ENCODE measurements at places on chromosomes 16 and 17.

- no peak for DNase-seq
Measured at GRCh38 chr17:50139950-50140885, 10.3 kb upstream of the SAMD14 start.

- no peak for DNase-seq
Measured at GRCh38 chr17:67717192-67717623, 528 bp upstream of the NOL11 start.

- DNase-seq: no peak
Measured at GRCh38 chr16:31780342-31780741, 93.3 kb upstream of the ZNF267 start.

GRCh38 chr17:31525801-31526549 lies 134.5 kb downstream of the RAB11FIP4 start:
- no peak for DNase-seq

DNA sequence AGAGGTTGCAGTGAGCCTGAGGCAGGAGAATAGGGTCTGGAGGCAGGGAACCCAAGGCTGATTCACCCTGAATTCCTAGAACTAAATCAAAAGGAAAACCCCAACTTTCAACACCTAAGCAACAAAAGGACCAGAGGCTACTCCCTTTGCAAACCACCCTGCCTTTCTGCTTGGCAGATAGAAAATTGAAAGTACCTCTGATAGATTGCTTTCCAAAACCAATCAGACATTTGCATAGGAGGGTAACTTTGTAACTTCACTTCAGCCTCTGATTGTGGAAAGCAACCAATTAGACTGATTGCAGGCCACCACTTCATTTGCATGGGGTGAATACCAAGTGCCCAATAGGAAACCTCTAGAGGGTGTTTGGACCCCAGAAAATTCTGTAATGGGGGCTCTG lies 10.9 kb upstream of the TMEM98 start:
- DNase-seq: no peak

- DNase-seq: no peak
Measured at GRCh38 chr17:30534938-30535921, 58.0 kb downstream of the GOSR1 start.

DNA sequence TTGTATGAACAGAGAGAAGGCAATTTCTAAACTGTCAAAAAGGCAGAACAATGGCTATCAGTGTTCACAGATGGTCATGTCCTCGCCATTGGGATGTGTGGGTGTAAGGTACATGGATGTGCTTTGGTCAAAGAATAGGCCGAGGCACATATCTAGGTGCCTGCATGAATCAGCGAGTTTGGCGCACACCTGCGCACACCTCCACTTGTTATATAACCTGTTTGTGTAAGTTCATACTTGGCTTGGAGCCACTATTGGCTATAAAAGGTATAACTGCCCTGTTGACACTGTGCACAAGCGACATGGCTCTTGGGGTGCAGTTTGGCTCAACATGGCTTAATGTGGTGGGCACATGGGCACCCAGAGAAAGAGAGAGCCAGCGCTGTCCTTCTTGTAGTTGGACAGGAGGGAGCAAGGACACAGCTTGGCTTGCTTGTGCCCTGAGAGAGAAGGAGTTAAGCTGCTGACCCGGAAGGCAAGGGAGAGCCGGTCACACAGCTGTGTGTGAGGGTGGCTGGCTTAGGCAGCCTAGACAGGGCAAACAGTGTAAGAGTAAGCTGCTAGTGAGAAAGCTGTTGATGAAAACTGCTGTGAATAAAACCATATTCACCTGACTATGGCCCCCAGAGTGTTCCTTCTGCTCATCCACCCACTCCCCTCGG lies 499.1 kb downstream of the KCNJ2 start:
- DNase-seq: no peak

- DNase-seq: no peak
Measured at GRCh38 chr16:4947722-4948503, 10.2 kb upstream of the SEC14L5 start.

DNA sequence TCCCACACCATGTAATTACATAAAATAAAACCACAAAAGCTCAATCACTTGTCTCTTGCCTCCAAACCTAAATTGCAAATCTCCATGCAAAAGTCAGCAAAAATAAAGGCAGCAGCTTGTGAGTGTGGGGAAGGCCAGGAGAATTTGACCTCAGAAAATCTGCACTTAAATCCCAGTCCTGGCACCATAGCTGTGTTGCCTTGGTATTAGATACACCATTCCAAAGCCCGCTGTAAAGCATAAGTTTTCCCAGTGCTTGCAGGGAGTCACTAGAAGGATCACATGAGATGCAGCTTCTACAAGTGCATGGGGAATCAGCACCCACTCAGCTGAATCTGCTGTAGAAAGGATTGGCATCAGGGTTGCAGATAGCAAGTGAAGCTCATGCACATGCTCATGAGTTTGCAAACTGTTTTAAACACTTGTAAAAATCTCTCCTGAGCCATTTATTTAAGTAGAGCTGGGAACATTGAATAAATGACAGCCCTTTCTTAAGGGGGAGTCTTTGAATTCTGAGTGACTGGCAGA lies 495.0 kb upstream of the HSBP1 start:
- DNase-seq: no peak

DNA sequence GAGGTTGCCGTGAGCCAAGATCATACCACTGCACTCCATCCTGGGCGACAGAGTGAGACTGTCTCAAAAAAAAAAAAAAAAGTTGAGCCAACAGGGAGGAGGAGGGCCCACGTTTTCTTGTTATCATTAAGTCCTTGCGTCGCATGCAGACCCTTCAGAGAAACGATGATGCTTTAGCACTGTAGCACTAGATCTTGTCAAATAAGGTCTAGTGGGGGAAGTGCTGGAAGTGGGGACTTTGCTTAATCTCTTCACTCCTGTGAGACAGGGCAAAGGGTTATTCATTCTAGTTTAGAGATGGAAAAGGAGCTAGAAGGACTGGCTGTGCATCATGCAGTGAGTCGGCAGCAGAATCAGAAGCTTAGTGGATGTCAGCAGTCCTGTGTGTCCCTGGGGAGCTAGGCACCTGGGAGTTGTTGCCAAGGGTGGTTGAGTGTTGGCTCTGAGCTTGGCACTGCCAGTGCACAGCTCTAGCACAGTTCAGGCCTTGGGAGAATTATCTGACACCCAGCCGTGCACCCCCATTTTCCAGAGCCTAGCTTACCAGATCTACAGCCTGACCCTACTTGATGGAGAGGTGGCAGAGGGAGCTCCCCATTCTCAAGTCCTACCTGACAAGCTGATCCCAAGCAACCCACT lies 33.4 kb upstream of the TBX2 start:
- no peak for DNase-seq

- no peak for DNase-seq
Measured at GRCh38 chr17:52420555-52421078, 262.1 kb upstream of the CA10 start.

- DNase-seq: no peak
Measured at GRCh38 chr16:9139965-9140364, 48.5 kb downstream of the HAPSTR1 start.

- no peak for DNase-seq
Measured at GRCh38 chr17:19359151-19359550, 3.4 kb downstream of the B9D1 start.

- DNase-seq: no peak
Measured at GRCh38 chr17:4167786-4168185, 24.8 kb downstream of the CYB5D2 start.

- DNase-seq: no peak
Measured at GRCh38 chr17:77002103-77003045, 134.2 kb downstream of the MGAT5B start.

DNA sequence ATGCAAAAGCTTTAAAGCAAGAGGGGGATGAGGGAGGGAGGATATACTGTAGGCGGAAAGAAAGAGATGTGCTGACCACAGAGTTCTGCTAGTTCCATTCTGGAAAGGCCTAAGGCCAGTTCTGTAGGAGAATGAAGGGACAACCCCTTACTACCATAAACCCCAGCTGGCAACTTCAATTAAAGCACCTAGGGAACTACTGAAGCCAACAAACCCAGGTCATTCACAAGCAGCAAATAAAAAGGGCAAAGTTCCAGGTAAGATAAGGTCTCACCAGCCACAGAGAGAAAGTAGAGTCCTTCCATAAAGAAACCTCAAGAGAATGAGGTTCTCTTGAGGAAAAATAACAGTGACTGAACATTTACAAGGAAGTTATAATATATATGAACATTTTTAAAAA lies 12.8 kb downstream of the TERF2 start:
- no peak for DNase-seq

- DNase-seq: no peak
Measured at GRCh38 chr16:1188432-1189189, 35.7 kb downstream of the CACNA1H start.

GRCh38 chr17:33012522-33013033 lies 20.9 kb downstream of the SPACA3 start:
- no peak for DNase-seq

DNA sequence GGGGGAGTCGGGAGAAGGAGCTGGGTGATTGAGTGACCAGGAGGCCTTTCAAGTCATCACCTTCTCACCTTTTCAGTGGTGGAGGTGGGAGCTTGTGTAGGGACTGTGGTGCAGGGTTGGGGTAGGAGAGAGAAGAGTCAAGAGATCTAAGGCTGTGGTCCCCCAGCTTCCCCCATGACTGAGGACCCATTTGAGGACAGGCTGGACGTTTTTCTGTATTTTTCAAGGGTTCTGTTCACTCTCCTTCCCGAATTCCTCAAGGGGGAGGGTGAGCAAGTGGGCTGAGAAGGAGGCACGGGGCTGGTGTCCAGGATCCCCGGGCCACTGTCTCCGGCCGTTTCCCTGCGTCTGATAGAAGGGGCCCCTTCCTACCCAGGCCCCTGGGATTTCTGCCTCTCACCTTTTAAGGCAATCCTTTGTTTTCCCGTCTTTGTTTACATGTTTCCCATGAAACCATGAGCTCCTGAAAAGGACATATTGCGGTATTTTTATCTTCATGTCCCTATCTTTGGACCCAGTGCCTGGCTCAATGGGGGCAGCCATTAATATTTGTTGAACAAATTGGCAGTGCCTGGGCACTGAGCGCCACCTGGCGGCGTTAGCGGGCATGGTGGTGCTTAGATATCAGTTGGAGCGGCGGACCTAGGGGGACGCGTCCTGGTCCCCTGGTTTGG lies 9.2 kb upstream of the CD300A start:
- DNase-seq: no peak

GRCh38 chr17:44808156-44808555 lies 21.9 kb downstream of the GJC1 start:
- no peak for DNase-seq

DNA sequence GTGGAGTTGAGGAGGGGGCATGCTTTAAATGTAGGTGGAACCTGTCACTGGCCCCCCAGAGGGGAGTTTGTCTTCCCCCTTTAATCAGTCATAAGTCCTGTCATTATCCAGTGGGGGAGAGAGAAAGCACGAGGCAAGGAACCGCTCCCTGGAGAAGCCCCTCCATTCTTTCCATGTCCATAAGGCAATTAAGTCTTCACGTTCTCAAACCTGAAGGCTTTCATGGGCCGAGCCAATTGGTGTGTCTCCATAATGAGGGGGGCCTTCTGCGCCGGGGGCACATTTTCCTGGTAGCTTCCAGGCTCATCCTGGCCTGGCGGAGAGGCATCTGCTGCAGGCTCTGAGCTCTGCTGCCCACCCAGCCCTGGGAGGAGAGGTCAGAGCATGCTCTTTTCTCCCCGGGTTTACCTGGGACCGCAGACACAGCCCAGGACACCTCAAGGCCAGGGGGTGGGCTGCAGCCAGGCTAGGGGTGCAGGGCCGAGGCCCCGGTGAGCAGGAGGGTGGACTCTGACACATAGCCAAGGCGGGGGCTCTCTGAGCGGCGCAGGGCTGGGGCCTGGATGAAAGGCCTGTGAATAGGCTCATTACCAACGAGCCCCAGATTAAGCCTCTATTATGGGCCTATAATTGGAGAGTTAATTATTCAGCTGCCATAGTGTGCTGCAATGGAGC lies 42.5 kb downstream of the C16orf78 start:
- DNase-seq: no peak

DNA sequence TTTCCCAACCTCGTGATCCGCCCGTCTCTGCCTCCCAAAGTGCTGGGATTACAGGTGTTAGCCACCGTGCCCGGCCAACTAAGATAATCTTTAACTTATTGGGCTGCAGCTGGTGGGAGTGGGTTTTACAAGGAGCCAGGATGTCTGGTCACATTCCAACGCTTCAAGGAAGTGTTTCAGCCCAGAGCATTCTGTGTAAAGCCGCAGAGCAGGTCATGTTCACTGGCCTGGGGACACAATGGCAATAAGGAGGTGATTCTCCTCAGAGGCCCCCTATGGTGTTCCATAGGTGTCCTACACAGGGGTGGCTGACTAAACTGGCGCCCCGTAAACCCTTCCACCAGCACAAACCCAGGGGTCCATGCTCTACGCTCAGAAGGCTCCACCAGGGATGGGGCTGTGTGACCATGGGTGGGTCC lies 1.2 kb downstream of the QPRT start:
- DNase-seq: no peak

DNA sequence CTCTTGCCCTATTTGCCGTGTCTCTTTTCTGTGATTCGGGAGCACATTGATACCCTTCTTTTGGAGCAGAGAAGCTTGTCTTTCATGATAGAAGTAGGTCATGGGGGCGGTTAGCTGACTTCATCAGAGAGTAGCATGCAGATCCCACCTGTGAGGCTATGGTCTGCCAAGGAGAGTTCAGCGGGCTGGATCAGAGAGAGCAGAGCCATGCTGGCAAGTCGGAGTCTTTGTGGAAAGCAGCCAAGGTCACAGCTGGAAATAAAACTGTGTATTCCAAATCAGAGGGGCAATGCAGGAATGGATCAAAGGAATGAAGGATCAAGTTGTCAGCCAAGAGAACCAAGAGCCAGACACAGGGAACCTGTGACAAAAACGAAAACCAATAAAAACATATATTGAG lies 595.9 kb downstream of the WWOX start:
- DNase-seq: no peak

DNA sequence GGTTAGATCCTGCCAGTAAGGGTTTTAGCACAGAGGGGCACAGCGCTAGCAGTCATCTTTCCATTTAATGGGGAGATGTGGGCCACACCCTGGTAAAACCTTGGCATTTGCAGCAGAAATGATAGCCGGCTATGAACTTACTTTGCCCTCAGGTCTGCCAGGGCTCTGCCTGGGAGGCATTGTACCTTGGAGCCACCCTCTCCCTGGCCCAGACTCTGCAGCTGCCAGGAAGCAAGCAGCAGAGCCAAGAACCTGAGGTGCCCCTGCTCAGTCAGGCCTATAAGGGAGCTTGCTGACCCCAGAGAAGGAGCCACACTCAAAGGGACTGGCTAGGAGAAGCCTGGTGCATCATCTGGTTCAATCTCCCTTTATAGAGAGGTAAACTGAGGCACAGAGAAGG lies 23.7 kb upstream of the PHF12 start:
- DNase-seq: no peak

DNA sequence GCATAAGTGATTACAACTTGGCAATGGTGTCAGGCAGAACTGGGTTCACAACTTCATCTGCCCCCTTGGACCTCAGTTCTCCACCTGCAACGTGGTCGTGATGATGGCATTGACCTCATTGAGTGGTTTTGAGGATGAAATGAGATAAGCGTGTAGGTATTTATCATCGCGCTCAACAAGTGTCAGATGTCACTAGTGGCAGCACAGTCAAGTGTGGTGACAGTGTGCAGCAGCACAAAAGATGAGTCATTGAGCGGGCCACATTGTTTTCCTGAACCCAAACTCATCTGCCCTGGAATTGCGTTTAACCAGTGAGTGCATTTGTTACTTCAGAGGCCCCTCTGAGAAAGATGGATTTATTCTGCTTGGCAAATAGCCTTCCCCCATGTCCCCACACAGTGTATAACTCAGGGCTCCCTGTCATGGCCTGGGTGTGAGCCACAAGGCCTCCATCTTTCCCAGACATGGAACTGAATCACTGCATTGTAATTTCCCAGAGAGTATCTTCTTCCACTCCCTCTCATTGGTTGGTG lies 20.9 kb downstream of the IRX3 start:
- DNase-seq: no peak

Data from NCI-H2029 treated with DMSO at 0.1 percent for 48 hours (cell line).